Stimulated activated CD4-positive, alpha-beta T cell treated with anti-CD3 and anti-CD28 coated beads, Interleukin-4, amount 100 ng/mL, for 4 hours (primary cell): ENCODE measurements at places on chromosomes 2 and 18.

GRCh38 chr18:59996370-59996966 lies 96.7 kb downstream of the PMAIP1 start:
- DNase-seq, result no peak

- no peak for DNase-seq
Observed at GRCh38 chr18:48827291-48828193, 123.2 kb downstream of the SMAD7 start.

DNA sequence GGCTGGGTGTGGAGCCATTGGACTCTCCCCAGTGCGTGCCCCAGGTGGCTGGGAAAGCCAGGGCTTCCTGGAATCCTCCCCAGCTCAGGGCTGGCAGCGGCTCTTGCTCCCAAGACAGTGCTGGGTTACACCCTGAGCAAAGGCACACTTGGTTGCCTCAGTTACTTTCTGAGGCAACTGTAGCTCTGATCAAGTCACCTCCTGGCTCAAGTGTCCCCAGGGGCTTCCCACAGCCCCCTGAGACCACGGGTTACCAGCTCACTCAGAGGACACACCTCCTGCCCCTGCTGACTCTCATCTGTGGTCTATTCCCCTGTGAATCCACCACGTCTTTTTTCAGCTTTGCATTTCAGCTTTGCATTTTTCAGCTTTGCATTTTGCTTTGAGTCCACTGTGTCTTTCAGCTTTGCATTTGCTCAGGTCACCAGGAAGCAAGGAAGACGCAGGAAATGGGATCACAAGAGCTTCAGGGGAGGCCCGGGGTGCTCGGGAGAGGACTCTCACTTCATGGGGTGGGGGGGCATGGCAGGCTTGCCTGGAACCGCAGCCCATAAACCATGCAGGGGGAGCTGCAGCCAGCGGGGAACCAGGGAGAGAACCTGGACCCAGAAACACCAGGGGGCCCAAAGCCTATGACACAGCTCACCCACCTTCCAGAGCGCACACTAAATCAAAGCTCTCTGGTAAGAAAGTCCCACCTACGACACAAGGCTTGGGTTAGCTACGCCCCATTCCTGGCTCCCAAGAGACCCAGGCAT lies 138.0 kb upstream of the ASB18 start:
- no peak for DNase-seq

DNA sequence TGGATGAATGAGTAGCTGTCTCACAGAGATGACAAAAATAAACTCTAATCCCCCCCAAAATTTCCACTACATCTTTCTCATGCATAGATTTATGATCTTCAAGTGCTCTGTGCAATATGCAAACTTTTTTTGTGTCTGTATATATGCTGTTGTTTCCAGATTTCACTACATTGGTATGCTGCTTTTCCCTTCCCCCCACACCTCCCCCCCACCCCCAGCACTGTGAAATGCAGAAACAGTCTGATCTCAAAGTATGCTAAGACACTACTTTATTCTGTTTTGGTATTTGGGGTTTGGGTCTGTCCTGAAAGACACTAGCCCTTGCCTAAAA lies 524 bp upstream of the KLHL14 start:
- no peak for DNase-seq

GRCh38 chr18:27996801-27997272 lies 180.1 kb downstream of the CDH2 start:
- DNase-seq, result no peak

DNA sequence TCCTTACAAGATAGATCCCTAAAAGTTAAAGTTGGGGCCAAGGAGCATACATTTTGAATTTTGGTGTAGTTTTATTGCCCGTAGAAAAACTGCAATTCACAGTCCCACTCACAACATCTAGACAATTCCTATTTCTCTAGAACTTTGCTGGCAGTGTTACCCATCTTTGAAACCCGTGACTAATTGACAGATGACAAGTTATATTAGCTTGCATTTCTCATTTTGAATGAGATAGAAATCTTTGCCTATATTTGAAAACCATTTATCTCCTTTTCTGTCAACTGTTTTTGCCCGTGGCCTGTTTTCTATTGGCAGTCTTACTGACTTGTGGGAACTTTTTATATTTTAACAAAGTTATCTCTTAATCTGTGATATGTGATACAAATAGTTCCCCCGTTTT lies 50.0 kb downstream of the OXER1 start:
- no peak for DNase-seq

- peak; percentile 10 for DNase-seq
Observed at GRCh38 chr2:120346667-120347358, 877 bp downstream of the INHBB start.

DNA sequence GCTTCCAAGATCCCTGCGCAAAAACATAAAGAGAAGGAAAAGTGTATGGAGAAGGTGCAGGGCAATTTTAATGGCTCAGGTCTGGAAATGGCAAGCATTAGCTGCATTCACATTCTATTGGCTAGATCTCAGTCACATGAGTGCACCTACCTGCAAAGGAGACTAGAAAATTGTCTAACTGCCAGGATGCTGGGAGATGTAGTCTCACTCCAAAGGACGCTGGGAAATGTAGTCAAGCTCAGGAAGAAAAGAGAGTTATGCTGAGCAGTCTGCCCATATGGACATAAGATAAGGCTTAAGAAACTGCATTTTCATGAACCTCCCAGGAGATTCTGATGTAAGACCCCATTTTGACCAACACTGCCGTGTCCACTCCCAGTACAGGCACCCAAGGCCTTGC lies 9.5 kb upstream of the KLHL29 start:
- no peak for DNase-seq

GRCh38 chr2:177284531-177284930 lies 20.0 kb upstream of the NFE2L2 start:
- DNase-seq, result no peak
